ENCODE measurements at places on chromosomes 5 and 9. TPM values are rescaled to one million over a fixed set of nuclear protein-coding genes. Genes with fewer than 3 reads are reported as not detected.

DNA sequence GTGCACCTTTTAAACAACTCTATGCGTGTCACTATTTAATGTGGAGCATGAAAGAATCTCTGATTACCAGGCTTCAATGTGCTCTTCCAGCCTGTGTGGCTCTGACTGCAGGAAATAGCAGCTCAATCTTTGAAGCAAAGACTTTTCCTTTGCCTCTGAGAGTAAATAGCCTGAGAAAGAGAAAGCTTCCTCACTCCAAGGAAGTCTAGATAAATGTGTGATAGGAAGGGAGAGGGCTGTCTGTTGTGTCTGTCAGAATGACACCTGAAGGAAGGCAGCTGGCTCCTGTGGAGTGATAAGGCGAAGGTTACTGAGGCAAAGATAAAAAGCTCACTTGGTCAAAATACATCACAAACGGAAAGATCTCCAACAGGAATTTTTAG lies 205.3 kb upstream of the HAPLN1 start:
- no peak for DNase-seq

PLK2 gene
- polyA plus RNA-seq = 225 TPM

OSMR gene
- polyA plus RNA-seq = 10.5 TPM

CXXC5 gene
- 219 TPM for polyA plus RNA-seq
